ENCODE measurements at places on chromosomes 5 and 9.

GRCh38 chr9:89234205-89235067 lies 55.8 kb upstream of the SHC3 start:
- DNase-seq: no peak

- DNase-seq: no peak
Observed at GRCh38 chr9:76594764-76595424, 135.9 kb downstream of the GCNT1 start.

DNA sequence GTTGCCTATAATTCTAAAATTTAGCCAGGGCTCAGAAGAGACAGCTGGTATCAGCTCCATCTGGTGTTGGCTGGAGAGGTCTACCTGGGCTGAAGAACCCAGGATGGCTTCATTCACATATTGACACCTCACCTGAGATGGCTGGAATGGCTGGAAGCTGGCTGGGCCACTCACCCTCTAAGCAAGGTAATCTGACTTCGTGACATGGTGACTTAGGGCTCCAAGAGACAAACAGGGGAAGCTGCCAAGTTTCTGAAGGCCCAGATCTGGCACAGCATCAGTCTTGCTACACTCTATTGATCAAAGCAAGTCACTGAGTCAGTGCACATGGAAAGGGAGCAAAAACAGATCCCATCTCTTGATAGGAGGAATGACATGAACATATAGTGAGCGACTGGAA lies 102.3 kb downstream of the EPB41L4A start:
- no peak for DNase-seq

DNA sequence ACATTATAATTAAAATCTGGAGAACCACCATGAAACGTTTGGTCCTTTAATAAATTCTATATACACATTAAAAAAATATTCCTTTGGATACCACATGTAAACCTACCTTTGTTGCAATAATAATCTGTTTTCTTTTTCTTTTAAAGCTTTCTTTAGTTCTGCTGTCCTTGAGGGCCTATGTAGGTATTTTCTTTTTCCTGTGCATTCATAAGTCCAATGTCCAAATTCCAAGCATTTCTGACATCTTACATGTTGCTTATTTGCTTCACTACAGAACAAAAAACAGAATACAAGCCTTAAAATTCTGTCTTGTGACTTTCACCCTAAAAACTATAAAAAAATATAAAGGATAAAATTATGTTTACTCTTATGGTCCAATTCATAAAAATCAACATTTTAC lies 19.7 kb downstream of the ZCCHC10 start:
- no peak for DNase-seq

GRCh38 chr5:148834689-148835088 lies 8.3 kb downstream of the ADRB2 start:
- no peak for DNase-seq

- DNase-seq: no peak
Observed at GRCh38 chr9:32218100-32218767, 166.2 kb upstream of the ACO1 start.

- DNase-seq: peak; percentile 22
Observed at GRCh38 chr5:74261866-74262265, 378.7 kb downstream of the ENC1 start.

GRCh38 chr5:102481054-102481715 lies 17.6 kb downstream of the SLCO6A1 start:
- DNase-seq: no peak

DNA sequence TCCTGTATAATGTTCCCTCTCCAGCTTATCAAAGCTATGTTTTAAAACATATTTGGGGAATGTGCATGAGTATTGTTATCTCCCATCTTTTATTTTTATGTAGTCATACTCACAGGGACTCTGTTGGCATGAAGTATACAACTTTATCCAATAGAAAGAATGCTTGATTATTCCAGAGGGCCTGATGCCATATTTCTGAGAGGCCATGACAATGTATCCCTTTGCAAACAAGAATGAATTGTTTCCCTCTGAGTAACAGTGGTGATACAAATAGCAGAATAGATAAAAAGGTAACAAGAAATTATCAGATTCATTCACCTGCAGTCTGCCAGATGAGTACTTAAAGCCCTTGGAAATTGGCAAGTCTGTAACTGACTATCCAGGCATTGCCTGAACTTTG lies 125.9 kb downstream of the PLK2 start:
- no peak for DNase-seq

DNA sequence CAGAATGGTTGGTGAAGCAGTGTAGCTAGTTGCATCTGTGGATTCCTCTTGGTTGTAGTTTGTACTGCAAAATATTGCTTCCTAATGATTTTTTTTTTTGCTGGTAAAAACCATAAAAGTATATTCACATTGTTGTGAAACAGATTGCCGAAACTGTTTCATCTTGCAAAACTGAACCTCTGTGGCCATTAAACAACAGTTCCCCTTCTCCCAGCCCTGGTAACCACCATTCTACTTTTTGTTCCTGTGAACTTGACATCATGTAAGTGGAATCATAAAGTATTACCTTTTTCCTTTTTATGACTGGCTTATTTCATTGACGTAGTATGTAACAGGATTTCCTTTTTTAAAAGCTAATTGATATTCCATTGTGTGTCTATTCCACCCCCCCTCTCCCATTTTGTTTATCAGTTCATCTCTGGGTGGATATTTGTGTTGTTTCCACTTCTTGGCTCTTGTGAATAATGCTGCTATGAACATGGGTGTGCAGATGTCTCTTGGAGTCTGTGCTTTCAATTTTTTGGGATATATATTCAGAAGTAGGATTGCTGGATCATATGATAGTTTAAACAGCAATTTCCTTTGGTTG lies 11.8 kb downstream of the SUB1 start:
- DNase-seq: no peak

DNA sequence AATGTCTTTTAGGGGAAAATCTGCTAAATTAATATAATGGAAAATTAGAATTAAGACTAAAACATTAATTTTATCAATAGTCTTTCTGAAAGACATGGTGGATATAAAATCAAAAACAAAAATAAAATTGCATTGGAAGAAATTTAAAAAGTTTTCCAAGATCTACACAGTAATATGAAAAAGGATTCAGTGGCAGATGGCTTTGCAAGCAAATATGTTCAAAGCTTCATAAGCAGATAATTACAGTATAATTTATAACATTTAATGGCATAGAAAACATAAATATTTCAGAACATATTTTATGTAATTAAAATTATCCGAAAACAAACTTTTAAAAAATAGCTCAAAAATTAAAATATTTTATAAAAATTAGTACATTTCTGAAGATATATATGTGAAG lies 512.4 kb upstream of the CYLC2 start:
- no peak for DNase-seq

- DNase-seq: peak; percentile 92
Observed at GRCh38 chr9:96344458-96345180, 38.9 kb downstream of the SLC35D2 start.

- DNase-seq: peak; percentile 26
Observed at GRCh38 chr9:91126761-91127445, 234.8 kb downstream of the AUH start.

DNA sequence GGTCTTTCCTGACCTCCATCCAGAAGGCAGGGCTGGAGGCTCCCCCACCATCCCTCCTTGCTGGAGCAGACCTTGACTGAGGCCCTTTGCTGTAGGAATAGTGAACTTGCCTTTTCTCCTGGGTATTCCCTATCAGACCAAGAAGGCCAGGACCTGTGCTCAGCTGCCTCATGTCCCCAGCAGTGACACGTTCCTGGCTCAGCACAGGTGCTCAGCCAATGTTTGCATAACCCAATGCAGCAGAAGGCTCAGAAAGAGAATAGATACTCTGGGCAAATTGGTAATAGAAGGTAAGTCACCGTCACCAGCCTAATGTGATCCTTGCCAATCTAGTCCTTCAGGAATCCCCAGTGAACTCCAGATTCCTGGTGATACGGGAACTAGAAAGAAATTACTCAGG lies 96.4 kb downstream of the ACTL7B start:
- no peak for DNase-seq

DNA sequence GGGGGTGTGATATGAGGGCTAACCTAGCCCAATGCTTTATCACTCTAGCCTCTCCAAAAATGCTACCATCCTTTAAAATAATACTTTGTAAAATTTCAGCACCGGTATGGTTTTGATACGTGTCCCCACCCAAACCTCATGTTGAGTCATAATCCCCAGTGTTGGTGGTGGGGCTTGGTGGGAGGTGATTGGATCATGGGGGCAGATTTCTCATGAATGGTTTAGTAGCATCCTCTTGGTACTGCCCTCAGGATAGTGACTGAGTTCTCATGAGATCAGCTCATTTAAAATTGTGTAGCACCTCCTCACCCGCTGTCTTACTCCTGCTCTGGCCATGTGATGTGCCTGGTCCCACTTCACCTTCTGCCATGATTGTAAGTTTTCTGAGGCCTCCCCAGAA lies 35.0 kb upstream of the ANKH start:
- no peak for DNase-seq

- DNase-seq: peak; percentile 86
Observed at GRCh38 chr9:128420060-128420650, 502 bp upstream of the CERCAM start.

GRCh38 chr5:173781816-173782670 lies 106.1 kb upstream of the CPEB4 start:
- peak; percentile 90 for DNase-seq

GRCh38 chr5:167794121-167794520 lies 497.3 kb upstream of the WWC1 start:
- no peak for DNase-seq

- no peak for DNase-seq
Observed at GRCh38 chr9:131395157-131396098, 1.5 kb downstream of the PRRC2B start.

- DNase-seq: no peak
Observed at GRCh38 chr5:102863764-102864560, 108.9 kb downstream of the PAM start.

- peak; percentile 64 for DNase-seq
Observed at GRCh38 chr9:757246-757881, 84.1 kb upstream of the DMRT1 start.

DNA sequence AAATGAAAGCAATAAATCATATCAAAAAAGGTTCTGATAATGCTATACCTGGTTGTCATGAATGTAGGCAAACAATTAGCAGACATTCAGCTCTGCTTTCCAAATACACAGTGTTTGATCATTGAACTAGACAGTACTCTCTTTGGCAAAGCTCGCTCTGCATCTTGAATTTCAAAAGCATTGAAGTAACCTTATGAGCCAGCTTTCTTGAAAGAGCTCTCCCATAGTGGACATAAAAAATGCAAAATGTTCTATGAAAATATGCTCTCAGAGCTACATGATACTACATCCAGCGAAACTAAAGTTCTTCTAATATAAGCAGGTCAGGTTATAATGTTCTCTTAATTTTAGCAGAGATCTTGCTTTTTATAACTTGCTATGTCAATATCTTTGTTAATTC lies 533.4 kb downstream of the CSNK1G3 start:
- DNase-seq: no peak

- no peak for DNase-seq
Observed at GRCh38 chr9:78982849-78983248, 588.9 kb upstream of the TLE4 start.

GRCh38 chr9:125816321-125816720 lies 69.1 kb downstream of the PBX3 start:
- DNase-seq: no peak

DNA sequence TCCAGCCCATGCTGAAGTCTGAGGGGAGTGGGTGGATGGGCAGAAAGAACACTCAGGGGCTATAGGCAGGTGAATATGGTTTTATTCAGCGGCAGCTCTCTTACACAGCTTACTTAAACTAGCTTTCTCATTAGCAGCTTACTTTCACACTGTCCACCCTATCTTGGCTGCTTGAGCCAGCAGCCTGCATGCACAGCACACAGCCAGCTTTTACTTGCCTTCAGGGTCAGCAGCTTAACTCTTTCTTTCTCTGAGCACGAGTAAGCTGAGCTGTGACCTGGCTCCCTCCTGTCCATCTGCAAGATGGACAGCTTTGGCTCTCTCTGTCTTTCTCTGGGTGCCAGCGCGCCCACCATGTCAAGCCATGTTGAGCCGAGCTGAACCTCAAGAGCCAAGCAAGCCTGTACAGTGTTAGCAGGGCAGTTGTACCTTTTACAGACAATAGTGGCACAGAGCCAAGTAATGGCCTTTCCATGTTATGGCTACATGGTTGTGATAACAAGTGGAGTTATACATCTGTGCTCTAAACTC lies 1054.9 kb downstream of the PTPRD start:
- no peak for DNase-seq

DNA sequence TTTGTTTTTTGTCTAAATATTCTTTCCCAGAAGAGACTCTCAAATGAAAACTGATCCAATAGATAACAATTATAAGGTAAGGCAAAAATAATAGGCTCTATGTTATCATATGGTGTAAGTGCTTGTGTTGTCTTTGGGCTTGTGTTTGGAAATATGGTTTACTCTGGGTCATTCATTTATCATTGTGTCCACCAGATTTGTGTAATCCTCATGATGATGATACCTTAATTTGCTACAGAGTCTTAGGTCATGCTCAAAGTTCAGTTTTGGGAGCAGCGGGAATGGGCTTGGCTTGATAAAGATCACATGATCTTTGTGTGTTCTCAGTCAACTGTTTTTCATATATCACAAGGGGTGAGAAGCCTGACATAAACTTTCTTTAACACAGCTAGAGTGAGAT lies 34.2 kb downstream of the PLPPR1 start:
- DNase-seq: no peak

DNA sequence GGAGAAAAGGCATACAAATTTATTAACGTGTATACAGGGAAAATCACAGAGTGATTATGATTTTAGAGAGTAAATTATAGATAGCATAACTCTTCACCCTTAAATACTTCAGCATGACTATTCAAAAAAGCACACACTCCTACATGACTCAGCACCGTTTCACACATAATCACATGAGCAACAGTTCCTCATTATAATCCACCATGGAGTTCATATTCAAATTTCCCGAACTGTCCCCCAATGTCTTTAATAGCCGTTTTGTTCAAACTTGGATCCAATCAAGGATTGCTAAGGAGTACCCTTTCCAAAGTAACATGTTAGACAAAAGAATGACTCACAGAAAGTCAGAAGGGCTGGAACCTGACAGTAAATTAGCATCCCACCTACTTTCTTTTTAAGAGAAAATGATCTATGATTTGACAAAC lies 32.1 kb downstream of the RAPGEF1 start:
- DNase-seq: peak; percentile 73

GRCh38 chr9:13446938-13447842 lies 167.7 kb upstream of the MPDZ start:
- DNase-seq: no peak

- DNase-seq: no peak
Observed at GRCh38 chr9:123942542-123942941, 12.6 kb upstream of the DENND1A start.

GRCh38 chr5:642481-642880 lies 30.3 kb downstream of the CEP72 start:
- no peak for DNase-seq
